Ammon's horn (tissue), 1 donor: ENCODE measurements at places on chromosomes 4 and X.

DNA sequence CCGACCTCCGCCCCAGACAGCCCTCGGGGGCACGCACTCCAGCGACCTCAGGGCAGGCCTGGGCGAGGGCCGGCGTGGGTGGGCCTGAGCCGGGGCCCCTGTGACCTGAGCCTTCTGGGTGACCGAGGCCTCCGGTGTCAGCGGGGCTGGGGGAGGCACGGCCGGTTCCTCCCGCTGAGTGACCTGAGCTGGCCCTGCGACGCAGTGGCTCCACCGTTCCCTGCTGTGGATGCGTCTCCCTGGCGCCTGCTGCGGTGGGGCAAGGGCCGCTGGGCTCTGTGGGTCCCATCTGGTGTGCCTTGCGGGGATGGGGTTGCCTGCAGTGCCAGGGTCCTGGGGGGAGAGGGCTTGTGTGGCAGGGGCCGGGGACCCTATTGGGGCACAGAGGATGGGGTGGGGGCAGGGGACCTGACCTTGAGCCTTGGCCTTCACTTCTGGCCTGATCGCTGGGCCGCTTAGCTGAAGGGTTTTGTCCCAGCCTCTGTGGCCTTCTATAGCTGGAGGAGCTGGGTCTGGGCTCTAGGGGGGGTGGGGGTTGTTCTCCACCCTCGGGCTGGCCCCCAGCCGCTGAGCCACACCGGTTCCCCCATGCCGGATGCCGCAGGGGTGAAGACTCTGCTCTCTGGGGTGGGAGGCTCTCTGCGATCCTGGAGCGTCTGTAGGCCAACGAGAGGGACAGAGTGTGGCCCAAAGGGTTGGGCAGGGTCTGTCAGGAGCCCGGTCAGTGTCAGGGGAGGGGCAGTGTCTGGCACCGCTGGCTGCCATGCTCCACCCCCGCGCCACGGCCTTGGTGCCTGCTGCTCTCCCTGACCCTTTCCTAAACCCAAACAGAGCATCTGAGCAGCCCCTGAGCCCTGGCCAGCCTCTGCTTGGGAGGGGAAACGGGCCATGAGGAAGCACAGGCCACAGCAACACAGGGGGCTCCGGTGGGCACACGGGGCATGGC is 2.3 kb downstream of the NAT8L start:
- no peak for DNase-seq

GRCh38 chr4:127533028-127533700 is 99.6 kb upstream of the INTU start:
- DNase-seq = no peak

DNA sequence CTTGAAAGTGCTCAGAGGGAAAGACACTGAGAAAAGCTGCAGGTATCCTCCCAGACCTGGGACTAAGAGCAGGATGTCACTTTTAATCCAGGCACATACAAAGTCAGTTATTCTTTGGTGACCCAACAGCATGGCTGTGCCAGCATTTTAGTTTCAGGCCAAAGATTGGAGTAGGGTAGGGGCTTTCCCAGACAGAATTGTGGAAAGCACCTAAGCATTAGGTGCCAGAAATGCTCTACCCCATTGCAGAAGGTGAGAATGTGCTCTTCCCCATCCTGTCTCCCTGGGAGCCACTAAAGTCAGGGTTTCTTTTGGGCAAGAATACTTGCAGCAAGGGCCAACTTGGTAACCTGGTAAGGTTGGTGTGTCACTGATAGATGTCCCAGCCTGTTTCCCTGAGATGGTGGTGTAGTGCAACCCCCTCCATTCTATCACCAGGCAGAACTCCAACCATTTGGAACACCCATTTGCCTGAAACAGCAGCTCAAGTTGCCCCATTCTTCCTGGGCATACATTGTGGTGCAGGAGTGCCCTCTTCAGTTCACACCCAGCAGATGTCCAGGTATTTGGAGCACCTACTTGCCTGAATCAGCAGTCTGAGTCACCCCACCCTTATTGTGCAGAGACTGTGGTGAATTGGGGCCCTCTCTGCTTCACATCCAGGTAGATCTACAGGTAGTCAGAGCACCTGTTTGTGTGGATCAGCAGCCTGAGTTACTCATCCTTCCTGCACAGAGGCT is 183.5 kb downstream of the ZC4H2 start:
- no peak for DNase-seq

DNA sequence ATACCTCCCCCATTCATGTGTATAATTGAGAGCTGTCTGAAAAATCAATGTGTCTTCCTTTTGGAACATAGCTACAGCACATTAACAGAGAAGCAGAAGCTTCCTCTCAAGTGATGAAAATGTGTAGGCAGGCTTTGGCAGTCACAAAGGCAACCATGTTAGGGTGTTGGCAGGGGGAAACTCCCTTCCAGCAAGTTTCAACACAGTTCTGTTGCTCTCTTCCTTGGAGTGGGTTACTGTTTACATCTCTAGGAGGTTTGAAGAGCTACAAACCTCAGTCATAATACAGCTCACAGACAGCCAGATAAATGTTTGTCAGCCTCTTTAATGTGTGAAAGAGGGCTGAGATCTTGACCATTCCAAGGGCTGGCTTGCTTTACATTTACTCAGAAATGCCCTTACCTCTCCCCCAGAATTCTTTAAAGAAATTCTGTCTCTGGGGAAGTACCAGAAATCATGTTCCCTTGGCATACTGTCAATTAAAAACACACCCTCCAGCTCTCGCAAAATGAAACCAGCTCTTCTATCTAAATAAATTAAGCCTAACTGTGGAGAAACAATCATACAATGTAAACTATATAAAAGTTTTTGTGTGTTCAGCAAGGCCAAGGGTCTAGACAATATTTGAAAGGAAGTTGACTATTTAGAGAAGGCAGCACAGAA is 18.9 kb downstream of the ZBTB33 start:
- peak; percentile 21 for DNase-seq
